ENCODE measurements at places on chromosomes 4 and X.

DNA sequence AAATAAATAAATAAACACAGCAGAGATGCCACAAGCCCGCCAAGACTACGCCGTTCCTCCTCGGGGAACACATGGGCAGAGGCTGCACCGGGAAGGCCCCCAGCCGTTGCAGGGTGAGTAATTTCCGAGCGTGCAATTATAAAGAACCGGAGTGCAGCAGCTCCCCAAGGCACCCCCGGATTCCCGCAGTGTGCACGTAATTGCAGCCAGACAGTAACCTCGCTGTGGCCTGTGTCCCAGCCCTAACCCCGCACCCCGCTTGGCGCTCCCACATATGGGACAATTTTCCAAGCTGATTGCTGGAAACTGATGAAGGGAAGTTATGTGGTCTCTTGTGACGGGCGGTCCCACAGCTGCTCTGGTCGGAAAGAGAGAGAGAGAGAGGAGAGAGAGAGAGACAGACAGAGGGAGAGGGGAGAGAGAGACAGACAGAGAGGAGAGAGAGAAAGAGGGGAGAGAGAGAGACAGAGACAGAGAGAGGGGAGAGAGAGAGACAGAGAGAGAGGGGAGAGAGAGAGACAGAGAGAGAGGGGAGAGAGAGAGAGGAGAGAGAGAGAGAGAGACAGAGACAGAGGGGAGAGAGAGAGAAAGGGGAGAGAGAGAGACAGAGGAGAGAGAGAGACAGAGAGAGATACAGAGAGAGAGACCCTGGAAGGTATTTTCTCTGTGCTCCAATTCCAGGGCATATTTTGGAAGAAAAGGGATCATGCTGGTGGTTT is 275.4 kb downstream of the SHOX start:
- no peak for DNase-seq

- no peak for DNase-seq
Observed at GRCh38 chr4:17489721-17490120, 22.2 kb downstream of the QDPR start.

DNA sequence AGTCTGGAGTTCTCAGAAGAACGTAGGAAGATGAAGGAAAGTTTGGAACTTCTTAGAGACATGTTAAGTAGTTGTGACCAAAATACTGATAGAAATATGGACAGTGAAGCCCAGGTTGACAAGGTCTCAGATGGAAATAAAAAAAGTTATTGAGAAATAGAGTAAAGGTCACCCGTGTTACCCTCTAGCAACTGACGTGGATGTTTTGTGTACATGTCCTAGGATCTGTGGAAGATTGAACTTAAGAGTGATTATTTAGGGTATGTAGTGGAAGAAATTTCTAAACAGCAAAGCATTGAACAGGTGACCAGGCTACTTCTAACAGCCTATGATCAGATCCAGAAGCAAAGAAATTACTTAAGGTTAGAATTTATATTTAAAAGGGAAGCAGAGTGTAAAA is 1020.4 kb downstream of the FSTL5 start:
- no peak for DNase-seq

DNA sequence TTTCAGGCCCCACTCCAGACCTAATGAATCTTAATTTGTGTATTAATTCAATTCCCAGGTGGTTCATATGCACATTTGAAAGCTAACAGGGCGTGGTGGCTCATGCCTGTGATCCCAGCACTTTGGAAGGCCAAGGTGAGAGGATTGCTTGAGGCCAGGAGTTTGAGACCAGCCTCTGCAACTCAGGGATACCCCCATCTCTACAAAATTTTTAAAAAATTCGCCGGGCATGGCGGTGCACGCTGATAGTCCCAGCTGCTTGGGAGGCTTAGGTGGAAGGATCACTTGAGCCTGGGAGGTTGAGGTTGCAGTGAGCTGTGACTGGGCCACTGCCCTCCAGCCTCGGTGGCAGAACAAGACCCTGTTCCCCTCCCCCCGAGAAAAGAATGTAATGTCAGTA is 31.2 kb downstream of the ADD1 start:
- DNase-seq: no peak

DNA sequence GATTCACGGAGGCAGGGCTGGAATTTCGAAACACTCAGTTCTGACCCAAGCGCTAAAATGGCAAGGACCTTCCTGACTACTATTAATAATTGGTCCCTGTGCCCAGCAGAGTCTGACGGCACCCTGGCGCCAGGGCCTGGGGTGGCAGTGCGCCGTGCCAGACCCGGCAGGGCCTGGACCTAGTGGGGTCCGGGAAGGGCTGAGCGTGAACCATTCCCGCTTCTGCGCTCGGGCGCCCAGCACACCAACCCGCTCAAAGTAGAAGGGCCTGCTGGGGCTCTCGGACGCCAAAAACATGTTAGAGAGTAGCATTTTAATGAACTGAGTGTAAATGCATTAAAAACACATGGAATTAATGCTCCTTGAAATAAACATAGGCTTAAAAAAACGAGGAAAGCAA is 346.7 kb upstream of the SFRP2 start:
- DNase-seq: no peak

DNA sequence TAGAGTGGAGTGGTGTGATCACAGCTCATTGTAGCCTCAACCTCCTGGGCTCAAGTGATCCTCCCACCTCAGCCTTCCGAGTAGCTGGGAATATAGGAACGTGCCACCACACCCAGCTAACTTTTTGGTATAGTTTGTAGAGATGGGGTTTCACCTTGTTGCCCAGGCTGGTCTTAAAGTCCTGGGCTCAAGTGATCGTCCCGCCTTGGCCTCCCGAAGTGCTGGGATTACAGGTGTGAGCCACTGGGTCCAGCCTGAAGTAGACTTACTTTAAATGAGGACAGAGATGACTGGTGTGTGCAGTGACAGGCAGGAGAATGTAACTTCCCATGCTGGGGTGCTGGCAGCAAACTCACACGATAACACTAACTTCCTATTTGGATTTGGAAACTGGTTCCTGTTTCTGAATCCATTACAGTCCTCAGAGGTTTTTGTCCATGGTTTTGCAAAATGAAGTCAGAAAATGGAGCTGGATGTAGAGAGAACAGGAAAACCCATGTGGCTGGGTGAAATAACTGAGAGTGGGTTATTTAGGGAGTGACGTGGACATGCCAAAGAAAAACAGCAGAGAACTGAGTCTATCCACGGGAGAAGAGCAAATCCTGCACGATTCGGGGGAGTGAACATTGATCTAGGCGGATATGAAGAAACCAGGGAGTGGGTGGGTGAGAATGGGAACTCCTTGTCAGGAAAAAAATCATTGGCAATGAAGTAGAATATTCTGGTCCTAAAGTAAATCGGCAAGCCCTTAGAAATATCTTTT is 95.6 kb downstream of the GATB start:
- no peak for DNase-seq

- no peak for DNase-seq
Observed at GRCh38 chr4:15783676-15784075, 5.5 kb downstream of the CD38 start.

- DNase-seq: no peak
Observed at GRCh38 chrX:73214426-73215094, at the start of gene NAP1L2. TSS of gene NAP1L2 (minus strand) at chrX:73214851. CDS start at chrX:73214492, 359 bp downstream.

- no peak for DNase-seq
Observed at GRCh38 chr4:6696611-6697010, 2.9 kb downstream of the S100P start.

DNA sequence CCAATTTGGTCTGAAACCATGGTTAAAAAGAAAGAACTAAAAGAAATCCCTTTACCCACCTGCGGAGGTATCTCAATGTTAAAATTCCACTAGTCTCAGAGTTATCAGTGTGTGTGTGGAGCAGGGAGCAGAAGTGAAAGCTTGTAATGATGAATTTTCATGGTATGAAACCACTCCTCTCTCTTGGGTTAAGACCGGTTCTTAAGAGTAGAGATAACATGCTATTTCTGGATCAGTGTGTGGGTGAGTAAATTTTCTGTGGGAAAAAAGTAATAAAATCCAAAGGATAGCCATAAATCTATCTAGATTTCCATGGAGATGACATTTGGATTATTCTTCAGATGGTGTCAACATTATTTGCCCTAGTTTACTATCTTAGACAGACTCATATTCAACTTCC is 3.2 kb downstream of the FGF13 start:
- DNase-seq: no peak

- DNase-seq: peak; percentile 18
Observed at GRCh38 chr4:144787365-144788258, 141.7 kb downstream of the HHIP start.

DNA sequence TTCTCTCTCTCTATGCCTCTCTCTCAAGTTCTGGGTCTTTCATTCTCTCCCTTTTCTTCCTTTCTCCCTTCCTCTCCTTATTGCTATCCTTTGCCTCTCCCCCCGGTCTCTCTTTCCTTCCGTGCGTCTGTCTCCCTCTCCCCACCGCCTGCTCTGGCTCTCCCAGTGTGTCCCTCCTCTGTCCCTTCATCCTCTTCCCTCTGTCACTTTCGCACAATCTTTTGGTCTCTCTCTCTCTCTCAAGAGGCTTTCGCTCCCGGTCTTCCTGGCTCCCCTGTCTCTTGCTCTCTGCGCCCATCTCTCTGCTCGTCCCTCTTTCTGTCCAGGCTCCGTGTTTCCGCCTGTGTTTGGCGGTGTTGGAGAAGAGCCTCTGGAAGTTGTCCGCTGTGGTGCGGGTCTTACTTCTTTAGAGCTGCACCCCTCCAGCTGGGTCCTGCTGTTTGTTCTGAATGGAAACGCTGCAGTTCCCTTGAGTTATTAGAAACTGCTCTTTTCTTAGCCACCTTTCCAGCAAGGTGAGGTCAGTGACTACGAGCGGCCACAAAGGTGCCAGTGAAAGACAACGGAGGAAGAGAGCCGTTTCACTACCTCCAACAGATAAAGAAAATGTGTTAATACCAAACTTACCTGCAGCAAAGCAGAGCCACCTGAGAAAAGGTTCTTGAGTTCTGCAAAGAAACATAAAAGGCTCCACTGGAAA is 1.1 kb downstream of the BMPR1B start:
- DNase-seq: no peak
